ENCODE measurements at places on chromosomes 6 and 20. TPM values are rescaled to one million over a fixed set of nuclear protein-coding genes. Genes with fewer than 3 reads are reported as not detected.

The LHFPL5 gene
- total RNA-seq, result not detected

DNA sequence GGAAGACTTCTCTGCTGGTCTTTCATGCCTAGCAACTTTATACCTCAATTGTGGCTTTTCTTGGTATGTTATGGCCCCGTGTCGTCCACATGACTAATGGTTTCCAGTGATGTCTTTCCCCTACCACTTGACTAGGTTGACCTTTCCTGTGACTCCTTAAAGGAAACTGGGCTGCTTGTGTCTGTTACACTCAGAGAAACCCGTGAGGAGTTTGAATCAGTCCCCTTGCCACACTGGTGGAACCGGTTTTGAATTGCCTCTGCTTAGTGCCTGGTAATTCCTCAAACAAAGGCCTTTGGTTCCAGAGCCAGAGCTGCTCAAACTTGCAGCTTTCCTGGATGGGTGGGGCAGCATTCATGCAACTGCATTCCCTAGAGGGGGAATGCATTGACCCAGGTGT, 21.9 kb downstream of the ECT2L start:
- DNase-seq, result peak; percentile 37

The C4B gene
- total RNA-seq, result 0.28 TPM

DNA sequence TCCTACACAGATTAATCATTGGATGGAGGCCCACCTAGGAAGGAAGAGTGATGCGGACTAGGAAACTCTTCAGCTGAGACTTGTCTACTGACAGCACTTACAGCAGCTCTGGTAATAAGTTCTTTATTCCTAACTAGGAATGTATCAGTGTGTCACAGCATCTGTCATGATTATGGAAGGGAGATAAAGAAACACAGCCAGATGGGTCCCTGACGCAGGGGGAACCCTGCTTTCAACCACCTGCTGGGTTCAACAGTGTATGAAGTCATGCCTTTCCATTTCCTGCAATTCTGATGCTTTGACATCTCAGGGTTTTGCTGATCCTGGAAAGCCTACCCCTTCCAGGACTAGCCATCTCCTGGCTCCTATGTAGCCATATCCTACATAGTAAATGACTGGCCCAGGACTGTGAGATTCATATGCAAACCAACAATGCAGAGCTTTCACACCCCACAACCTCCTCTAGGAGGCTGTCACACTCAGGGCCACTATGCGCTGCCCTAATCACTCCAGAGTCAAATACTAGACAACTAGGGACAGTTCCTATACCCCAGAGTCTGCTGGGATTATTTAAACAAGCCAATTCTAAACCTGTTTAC, 29.0 kb upstream of the MANEA start:
- DNase-seq, result no peak

GRCh38 chr6:12962529-12962928, 246.0 kb downstream of the PHACTR1 start:
- DNase-seq, result no peak

GRCh38 chr6:20119485-20119884, 92.8 kb downstream of the MBOAT1 start:
- no peak for DNase-seq

The FNDC1 gene
- 5.7 TPM for total RNA-seq

- DNase-seq, result no peak
Measured at GRCh38 chr20:46681032-46681854, 8.0 kb downstream of the TP53RK start.

DNA sequence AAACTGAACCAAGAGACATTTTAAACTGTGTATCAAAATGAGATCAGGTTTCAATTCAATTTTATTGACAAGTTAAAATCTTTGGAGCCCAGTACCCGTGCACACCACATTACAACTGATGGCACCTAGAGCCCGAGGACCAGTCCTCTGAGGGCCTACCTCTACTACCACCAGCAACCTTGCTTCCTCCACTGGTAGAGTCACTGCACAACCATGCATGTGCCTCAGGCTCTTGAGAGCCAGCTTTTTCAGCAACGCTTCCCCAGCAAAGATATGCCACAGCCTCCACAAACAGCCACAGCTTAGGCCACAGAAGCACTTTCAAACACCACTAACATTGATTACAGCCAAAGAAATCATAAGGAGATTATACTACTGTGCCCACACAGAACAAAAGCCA, 328.6 kb upstream of the RNF217 start:
- DNase-seq, result no peak

DNA sequence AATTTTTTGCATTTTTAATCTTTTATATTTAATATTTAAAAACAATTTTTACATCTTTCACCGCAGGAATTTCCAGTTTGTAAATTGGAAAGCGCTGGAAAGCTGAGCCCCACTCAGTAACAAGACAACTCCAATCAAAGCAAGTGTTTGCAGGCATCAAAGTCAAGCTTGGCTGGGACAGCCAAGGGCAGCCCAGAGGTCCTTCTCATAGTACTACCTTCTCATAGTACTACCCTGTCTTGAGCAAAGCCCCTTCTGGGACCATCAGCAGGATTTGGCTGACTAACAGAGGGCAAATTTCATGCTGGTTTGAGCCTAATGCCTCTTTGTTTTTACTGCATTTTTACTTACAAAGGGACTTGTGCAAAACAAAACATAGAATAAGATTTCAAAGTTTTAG, 228.3 kb downstream of the SIM1 start:
- no peak for DNase-seq

GRCh38 chr20:48186915-48187314, 401.6 kb upstream of the SULF2 start:
- DNase-seq, result no peak

The HLA-DRB1 gene
- total RNA-seq, result not detected

The CHMP4B gene
- total RNA-seq, result 47.9 TPM

- no peak for DNase-seq
Measured at GRCh38 chr20:37980383-37980782, 52.9 kb downstream of the TTI1 start.

DNA sequence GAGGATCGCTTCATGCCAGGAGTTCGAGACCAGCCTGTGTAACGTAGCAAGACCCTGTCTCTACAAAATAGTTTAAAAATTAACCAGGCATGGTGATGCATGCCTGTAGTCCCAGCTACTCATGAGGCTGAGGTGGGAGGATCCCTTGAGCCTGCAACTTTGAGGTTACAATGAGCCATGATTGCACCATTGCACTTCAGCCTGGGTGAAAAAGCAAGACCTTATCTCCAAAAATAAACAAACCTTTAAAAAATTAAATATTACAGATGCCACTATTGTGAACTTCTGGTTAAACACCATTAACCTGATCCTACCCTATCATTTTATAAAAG, 116.8 kb downstream of the ARHGAP18 start:
- DNase-seq, result no peak

- DNase-seq, result no peak
Measured at GRCh38 chr6:92822222-92822621, 597.1 kb downstream of the EPHA7 start.

DNA sequence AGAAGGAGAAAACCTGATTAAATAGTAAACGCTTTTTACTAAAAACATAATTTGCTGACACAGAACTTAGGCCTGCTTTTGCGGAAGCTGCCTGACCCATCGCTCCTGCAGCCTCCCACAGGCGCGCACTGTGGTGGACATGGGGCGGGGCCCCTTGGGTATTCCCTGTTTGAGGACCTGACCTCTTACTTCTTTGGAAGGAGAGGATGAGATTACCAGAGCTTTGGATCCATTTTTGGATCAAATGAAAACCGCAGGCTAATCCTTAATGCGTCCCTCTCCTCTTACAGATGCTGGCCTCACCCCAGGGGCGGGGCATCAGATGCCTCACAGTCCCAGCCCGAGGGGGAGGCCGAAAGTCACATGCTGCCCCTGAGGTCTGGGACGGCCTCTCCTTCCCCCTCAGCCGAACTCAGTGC, 151.0 kb downstream of the SCML4 start:
- no peak for DNase-seq

GRCh38 chr6:110756817-110757216, 58.5 kb downstream of the CDK19 start:
- DNase-seq, result no peak

The EPHA7 gene
- total RNA-seq, result not detected

GRCh38 chr6:21180155-21180554, 413.4 kb upstream of the SOX4 start:
- no peak for DNase-seq

DNA sequence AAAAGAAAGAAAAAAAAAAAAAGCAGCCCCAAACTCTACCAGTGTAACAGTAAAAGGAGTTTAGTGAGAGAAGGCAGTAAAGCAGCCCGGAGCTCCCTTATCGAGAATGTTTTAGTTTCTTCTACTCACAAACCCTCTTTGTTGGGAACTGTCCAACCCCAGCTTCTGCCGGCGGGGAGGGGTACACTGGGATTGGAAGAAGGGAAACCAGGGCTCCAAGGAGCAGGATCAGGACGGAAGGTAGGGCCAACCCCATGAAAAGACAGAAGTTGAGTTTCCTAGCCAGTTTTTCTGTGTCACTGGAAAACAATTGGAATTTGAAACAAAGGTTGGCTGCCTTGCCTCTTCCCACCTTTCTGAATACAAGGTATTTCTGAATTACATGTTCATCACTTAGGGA, 66.0 kb downstream of the KIZ start:
- DNase-seq, result no peak

DNA sequence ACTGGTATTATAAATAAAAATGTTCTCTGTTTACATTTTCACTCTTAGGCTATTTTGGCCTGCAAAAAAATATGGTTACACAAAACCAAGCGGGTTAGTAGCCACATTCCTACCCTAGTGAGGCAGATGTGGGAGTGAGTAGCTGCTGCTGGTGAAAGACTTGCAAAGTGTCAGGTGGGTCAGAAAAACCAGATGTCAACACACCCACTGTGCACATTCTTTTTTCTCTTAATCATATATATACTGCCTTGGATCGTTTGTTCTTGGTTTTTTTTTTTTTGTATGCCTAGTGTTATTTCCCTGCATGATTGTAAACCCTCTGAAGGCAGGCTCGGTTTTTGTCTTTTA, 68.0 kb upstream of the TFB1M start:
- DNase-seq, result no peak

The TENT5A gene
- 12.0 TPM for total RNA-seq

The NFATC2 gene
- total RNA-seq, result not detected

The FAM83C gene
- total RNA-seq, result not detected

GRCh38 chr20:4141291-4142240, 126.2 kb upstream of the RNF24 start:
- no peak for DNase-seq

DNA sequence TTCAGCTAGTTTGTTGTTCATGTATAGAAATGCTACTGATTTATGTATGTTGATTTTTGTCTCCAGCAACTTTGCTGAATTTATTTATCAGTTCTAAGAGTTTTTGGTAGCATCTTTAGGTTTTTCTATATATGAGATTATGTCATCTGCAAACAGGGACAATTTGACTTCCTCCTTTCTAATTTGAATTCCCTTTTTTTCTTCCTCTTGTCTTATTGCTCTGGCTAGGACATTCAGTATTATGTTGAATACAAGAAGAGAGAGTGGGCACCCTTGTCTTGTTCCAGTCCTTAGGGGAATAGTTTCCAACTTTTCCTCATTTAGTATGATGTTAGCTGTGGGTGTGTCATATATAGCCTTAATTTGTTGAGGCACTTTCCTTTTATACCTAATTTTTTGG, 58.2 kb downstream of the CDH26 start:
- DNase-seq, result no peak

GRCh38 chr6:102066301-102066700, 672.8 kb downstream of the GRIK2 start:
- DNase-seq, result no peak
